ENCODE measurements at places on chromosomes 6 and 20.

DNA sequence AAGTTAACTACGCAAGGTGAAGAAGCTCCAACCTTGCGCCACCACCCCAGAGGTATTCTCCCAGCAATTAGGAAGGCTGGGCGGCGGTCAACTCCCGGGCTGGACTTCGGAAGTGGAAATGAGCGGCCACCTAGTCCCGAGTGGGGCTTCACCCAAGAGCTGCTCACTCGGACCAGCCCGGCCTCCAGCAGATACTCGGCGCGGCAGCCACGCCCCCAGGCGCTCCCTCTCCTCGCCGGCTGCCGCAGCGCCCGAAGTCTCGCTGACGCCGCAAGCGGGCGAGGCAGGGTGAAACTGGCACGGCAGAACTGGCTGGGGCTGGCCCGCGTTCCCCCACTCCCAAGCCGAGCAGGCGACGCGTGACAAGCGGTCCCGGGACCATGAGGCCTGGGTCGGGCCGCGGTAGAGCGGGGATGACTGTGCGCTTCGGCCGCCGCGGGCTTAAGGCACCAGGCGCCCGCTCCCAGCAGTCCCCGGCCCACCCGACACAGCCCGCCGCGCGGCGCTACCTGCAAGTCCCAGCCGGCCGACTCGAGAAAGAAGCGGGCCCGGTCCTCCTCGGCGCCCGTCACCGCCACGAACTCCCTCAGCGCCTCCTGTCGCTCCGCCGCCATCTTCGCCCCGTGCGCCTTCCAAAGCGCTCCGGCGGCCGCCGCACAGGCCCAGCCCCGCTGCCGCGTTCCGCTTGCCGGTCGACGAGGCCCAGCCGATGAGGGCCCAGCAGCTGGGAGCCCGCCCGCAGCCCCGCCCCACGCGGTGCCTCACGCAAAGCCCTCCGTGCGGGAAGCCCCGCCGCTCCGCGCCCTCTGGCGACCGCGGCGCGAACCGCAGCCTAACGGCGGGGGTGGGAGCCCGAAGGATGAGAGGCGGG, at the start of gene NSFL1C:
NSFL1C (minus strand) TSS at position 639 of the 871 bp plus-strand sequence; CDS start at position 614, 25 bp downstream.
- peak; percentile 37 for DNase-seq

DNA sequence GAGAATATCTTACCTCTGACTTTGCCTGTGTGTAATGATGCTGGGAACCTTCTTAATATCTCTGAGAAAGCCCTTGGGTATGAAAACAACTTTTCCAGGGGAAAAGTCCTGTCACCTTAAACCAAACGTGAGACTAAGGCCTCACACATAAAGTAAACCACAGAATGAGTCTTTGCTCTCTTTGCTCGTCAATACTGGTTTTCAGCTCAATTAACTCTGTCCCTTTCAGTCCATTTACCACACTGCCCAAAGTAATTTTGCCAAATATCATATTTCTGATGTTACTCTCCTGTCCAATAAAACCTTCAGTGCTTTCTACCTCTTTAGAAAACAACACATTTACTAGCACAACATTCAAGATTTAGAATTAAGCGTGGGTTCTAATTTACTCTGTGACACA, 100.5 kb upstream of the HMGCLL1 start:
- DNase-seq: no peak

- DNase-seq: no peak
Observed at GRCh38 chr20:32527052-32527446, 58.1 kb downstream of the NOL4L start.

DNA sequence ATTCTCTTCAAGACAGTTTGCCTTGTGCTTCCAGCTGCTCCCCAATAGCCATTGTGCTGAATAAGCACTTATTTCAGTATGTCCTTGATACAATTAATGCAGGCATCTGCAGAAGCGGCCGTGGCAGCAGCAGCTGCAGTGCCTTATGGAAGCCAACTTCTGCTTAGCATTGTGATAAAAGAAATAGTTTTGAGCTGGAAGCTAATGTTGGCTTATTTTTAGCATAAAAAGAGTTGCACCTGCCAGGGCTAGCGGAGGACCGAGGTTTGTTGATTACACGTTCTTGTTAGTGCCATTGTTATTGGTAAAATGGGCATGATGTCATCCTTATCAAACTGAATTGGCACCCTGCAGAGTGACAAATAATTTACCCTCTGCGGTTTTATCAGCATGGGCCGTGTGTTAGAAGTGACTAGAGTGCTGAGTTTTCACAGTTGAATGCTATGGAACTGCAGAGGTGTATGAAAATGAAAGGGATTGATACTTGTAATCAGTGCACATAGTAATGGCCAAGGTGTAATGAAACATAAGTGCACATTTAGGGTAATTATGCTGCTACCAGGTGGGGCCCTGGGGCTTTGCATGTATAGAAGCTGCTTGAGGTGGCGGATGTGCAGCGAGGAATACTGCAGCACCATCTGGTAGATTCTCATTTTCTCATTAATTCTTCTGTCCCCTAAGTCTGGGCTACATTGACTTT, 334.3 kb downstream of the CDKAL1 start:
- DNase-seq: no peak

DNA sequence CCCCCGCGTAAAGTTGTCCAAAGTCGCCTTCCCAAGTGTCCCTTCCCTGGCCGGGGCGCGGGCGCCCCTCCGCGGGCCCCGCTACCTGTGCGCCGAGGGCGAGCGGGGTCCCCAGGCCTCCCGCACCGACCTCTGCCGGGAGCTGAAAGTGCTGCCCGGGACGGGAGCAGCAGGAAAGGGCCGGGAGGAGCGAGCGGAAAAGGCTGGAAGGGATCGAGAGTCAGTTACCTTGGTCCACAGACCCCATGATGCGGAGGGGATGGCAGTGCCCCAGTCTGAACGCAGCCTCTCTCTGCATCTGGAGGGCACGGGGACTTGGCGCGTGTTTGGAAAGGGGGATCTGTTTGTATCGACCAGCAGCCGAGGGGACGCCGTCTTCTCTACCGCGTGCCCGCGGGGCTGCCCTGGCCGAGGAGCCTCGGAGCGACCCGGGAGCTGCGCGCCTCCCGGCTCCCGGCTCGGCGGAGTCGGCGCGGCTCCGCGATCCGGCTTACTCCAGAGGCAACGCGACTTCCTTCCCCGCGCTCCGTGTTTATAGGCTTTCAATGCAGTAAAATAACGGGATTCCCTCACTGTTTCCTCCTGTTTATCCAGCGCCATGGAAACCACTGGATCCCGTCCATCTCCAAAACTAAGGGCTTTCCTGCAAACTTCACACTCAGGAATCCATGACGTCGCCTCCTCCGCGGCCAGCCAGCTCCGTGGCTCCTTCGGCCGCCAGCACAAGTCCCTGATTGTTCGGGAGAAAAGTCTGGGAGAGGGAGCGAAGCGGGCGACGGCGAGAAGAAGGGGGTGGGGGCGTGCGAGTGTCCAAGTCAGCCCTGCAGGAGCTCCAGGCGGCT, 20.0 kb upstream of the NFATC2 start:
- DNase-seq: peak; percentile 89

- no peak for DNase-seq
Observed at GRCh38 chr20:56595746-56596475, 33.2 kb upstream of the TFAP2C start.

DNA sequence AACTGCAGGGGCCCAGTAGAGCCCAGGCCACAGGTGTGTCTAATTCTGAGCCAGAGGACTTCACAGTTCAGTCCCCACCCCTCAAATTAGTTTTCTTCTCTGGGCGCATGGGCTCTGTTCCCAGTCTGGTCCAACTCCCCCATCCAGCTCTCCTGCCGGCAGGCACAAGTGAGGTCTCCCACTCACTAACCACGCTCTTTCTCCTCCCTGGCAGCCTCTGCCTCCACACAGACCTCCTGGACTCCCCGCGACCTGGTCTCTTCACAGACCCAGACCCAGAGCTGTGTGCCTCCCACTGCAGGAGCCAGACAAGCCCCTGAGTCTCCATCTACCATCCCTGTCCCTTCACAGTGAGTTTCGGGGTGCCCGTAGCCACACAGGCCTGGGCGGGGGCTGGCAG, 6.2 kb downstream of the NCR2 start:
- no peak for DNase-seq

DNA sequence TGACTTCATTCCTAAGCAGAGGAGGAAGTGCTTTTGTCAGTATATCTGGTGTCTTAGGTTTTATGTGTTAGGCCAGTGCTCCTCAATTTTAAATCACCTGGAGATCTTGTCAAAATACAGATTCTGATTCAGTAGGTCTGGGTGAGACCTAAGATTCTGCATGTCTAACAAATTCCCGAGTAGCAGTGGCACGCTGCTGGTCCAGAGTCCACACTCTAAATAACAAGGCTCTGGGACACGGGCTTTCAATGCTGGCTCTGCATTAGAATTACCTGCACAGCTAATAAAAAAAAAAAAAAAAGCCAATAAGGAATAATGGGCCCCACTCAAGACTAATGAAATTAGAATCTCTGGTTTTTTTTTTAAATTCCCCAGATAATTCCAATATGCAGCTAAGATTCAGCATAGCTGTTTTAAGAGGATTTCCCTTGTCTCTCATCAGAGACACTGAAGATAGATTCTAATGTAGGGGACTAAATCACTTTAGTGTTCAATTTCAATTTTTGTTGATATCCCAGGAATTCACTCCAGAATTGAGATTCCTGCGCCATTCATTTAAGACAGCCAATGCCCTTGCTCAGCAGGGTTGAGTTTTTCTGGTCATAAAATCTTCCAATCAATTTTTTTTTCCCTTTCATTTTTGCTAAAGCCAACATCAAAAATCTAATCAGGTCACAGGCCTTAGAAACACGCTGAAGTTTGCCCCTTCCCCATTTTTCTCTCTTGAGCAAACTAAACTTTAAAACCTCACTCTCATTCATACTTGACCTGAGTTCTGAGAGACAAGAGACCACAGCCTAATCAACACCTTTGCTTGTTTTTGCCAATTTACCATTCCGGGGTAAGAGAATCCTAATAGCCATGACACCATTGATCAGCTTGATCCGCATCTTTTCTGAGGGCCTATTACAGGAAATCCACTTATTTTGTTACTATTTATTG, 2.4 kb downstream of the TDP2 start:
- no peak for DNase-seq

GRCh38 chr6:51139950-51140385, 321.3 kb downstream of the TFAP2B start:
- DNase-seq: no peak

DNA sequence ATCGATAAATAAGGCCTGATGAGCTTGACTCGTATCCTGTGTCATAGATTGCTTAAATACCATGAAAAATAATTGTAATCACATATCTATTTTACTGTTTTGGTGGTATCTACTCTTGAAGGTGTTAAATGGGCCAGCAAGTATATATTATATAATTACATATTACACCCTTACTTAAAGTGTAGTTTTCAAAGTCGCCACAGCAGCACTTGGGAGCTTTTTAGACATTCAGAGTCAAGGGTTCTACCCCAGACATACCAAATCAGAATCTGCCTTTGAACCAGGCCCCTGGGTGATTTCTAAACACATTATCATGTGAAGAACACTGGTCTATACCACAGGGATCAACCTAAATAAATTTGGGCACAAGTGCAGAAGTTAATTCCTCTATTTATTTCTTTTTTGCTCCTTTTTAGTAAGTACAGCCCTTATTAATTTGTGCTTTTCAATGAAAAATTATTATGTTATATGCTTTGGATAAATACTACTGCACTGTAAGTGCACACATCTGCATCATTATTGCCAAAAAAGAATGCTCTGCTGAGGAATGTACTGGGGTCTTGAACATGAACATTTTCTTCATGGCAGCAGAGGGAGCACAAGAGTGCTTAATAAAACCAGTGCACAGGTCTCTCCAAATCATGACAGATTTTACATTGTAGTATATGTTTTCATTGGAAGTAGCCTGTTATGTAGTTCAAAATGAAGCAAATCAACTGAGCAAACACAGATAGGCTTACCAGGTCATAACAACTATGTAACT, 3.1 kb upstream of the ATXN1 start:
- DNase-seq: no peak

- no peak for DNase-seq
Observed at GRCh38 chr20:29876911-29877285, 1380.6 kb upstream of the DEFB115 start.

DNA sequence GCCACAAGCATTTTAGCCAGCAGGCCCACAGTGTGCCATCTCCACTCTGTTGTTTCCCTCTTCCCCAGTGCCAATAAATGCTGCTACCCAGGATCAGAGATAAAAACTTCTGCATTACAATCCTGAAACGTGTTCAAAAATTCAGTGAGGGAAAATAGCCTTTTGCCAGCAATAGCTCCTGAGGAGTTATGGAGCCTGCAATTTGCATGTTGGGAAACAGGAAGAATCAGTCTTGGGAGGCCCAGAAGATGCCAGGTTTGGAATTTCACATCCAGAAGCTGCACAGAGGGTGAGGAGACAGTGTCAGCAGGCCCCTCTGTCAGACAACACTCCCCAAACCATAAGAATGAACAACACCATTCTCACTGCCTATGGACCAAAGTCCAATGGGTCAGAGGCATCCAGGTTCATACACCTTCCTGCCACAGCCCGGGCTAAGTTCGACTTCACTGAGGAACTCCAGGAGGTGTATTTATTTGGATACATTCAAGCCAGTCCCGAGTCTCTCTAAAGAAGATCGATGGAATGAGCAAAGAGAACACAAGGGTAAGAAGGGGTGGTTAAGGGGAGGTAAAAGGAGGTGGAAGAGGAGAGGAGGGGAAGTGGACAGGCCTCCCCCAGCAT, 20.8 kb downstream of the RRBP1 start:
- DNase-seq: no peak

DNA sequence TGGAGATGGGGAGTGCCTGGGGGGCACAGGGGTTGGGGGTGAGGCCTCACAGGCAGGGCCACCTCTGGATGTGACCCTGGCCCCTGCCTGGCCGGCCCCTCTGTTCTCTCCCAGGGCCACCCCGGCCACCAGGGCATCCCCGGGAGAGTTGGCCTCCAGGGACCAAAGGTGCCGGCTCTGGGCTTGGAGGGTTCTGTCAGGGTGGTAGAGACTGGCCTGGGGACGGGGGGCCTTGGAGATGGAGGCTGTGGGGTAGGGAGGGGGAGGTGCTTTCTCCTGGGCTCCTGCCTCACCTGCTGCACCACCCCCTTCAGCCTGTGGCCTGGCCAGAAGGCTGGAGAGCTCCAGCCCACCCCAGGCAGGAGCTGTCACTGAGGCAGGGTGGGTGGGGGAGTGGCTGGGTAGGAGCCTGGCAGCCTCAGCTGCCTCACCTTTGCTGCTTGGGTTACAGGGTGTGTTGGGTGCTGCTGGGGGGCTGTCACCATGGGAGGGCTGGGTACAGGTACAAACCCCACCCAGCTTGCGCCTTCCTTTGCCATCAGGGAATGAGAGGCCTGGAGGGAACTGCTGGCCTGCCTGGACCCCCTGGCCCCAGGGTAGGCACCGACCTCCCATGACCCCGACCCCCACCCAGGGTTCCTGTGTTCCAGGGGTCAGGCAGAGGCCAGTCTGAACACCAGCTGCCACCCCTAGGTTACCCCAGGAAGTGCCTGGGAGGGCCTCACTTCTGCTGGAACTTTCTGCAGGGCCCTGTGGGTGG, 32.7 kb downstream of the COL20A1 start:
- no peak for DNase-seq

- no peak for DNase-seq
Observed at GRCh38 chr20:35329435-35330139, 37.4 kb upstream of the FAM83C start.

GRCh38 chr6:139597771-139598755, 223.6 kb upstream of the CITED2 start:
- DNase-seq: peak; percentile 98

- peak; percentile 33 for DNase-seq
Observed at GRCh38 chr20:40689100-40689942, at the start of gene MAFB. TSS of gene MAFB (minus strand) at chr20:40689236. CDS start at chr20:40688850, 386 bp downstream.
